ENCODE measurements at places on chromosomes 3 and 15.

DNA sequence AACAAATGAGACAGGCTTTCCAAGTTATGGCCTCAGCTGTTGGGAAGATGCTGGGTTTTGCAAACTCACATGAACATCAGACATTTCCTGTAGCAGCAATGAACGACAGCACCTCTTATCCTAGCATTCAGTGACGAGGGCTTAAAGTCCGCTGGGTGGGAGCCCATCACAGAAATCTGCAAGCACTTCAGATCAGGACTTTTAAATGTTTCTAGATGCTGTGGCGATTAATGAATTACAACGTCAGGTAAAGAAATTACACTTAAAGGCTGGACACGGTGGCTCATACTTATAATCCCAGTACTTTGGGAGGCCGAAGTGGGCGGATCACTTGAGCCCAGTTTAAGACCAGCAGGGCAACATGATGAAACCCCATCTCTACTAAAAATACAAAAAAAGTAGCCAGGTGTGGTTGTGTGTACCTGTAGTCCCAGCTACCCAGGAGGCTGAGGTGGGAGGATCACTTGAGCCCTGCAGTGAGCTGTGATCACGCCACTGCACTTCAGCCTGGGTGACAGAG is 3.9 kb downstream of the AEN start:
- DNase-seq = no peak

- DNase-seq = no peak
Observed at GRCh38 chr3:108486941-108487340, 23.5 kb downstream of the MYH15 start.

GRCh38 chr3:33884701-33885100 is 86.3 kb downstream of the PDCD6IP start:
- DNase-seq = no peak

DNA sequence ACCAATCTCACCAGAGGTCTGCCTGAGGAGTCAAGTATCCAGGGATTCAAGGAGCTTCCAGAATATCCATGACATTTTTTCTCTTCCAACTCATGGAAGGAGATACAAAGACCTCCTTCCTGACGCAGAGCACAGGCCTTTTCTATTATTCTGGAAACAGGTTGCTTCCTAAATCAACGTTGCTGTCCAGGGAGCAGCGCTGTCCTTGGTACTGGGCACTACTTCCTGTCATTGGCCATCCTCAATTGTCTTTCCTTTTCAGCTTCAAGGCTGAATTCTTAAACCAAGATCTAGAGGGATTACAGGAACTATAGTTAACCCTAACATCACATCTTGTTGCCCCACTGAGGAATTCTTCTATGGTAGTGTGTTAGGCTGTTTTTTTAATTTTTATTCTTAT is 50.4 kb upstream of the TBC1D21 start:
- DNase-seq = no peak

DNA sequence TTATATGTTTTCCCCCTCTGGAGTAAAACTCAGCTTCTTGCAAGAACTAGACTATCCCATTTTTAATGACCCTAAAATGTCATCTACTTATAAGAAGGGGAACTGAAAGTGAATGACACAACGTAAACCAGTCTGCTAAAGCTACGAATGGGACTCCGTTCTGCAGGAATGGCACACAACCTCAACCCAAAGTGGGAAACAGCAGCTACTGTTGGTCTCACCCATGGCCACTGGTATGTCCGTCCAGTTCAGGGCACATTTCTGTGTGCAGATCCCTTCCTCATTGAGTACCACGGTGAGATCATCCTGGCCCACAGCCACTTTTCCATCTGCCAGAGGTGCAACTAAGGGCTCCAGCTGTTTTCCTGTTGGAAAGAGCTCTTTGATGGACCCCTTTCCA is 23.8 kb downstream of the VPS39 start:
- DNase-seq = no peak

GRCh38 chr3:40624189-40624769 is 99.5 kb downstream of the ZNF621 start:
- DNase-seq = no peak

- peak; percentile 80 for DNase-seq
Observed at GRCh38 chr3:127406309-127407025, 118.6 kb upstream of the PRR20G start.

DNA sequence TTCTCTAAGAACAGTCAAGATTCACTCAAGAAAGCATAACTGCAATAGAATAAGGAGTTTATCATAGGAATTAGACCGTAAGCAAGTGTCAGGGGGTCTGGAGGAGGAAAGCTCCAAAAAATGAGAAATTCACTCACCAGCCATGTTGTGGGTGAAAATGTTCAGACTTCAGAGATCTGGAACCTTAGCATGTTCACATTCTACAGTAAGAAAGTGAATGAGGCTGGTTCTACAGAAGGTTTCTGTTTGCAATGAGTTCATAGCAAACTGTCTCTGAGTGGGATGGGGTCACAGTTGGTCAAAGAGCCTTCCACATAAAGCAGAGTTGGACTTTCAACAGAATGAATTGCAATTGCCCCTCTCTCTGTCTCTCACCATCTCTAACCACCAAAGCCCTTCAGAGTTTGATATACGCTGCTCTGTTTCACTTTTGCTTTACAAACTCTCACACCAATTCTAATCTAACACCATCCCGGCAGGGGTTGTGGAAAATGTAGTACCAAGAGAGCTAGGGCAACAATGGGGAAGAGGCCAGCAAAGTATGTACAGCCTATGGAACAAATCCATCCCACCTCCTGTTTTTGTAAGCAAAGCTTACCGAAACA is 581.8 kb upstream of the UBE2E2 start:
- DNase-seq = no peak
